Hypothalamus (tissue), 51 donors: ENCODE measurements at places on chromosomes 4 and X.

GRCh38 chr4:81032771-81033684 is 2.5 kb downstream of the BMP3 start:
- DNase-seq, result no peak

- no peak for DNase-seq
Observed at GRCh38 chrX:42739258-42739657, 38.7 kb downstream of the PPP1R2C start.

GRCh38 chr4:71184195-71184781 is 154.5 kb upstream of the SLC4A4 start:
- no peak for DNase-seq

DNA sequence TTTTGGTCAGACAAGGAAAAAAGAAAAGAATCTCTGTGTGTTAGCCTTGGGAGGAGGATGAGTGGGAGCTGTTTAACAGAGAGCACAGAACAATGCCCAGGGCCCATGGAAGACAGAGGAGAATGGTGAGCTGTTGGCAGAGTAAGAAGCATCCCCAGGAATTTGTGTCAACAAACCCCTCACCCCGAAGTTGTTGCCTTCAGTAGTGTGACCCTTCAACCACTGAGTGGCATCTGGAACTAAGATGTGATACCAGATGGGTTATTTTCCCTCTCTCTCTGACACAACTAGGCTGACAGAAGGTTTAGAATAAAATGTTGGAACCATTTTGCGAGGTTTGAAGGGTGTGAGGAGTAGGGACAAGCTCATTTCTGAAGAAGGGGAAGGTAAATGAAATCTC is 25.1 kb downstream of the IGSF1 start:
- DNase-seq, result no peak

DNA sequence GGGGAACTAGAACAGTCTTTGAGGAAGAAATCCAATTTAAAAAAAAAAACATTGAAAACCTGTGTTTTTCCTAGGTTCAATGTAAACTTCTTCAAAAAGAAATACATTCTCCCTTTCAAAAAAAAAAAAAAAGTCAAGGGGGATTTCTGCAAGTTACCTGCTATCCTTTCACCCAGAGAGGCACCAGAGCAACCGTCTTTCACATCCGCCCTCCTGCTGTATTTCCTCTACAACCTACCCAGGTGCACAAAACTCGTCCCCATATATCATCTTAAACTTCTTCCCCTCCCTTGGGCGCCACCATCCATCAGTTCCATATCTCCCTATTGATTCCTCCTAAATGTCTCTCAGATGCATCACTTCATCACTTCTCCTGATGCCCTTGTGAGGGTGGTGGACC is 74.5 kb downstream of the NR3C2 start:
- DNase-seq, result no peak

- DNase-seq, result no peak
Observed at GRCh38 chr4:35900286-35901243, 343.7 kb downstream of the ARAP2 start.

GRCh38 chrX:9942086-9942485 is 25.1 kb upstream of the CLDN34 start:
- no peak for DNase-seq

GRCh38 chrX:148204195-148204594 is 223.1 kb downstream of the FMR1NB start:
- DNase-seq, result no peak

- DNase-seq, result no peak
Observed at GRCh38 chrX:13427441-13428052, 107.7 kb upstream of the ATXN3L start.

GRCh38 chr4:36445480-36445879 is 164.1 kb downstream of the DTHD1 start:
- no peak for DNase-seq

- DNase-seq, result no peak
Observed at GRCh38 chr4:41424522-41424921, 113.4 kb upstream of the LIMCH1 start.
